ENCODE measurements at places on chromosomes 1 and 21.

DNA sequence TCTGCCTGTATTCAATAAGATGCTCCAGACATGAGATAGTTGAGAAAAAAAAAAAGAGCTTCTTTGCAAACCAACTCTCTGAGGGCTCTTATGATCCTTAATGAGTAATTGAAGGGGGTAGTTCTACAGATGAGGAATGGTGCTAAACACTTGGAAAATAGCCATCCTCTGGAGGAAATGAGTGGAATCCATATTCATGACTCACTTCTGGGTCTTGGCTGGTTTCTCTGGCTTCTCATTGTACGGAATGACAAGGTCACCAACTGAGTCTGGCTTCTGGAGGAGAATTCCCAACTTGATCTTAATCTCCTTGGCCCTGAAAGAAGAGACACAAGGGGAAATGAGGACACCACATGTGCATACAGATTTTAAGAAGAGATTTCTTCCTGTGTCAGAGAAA is 34.7 kb downstream of the RGS5 start:
- no peak for DNase-seq

DNA sequence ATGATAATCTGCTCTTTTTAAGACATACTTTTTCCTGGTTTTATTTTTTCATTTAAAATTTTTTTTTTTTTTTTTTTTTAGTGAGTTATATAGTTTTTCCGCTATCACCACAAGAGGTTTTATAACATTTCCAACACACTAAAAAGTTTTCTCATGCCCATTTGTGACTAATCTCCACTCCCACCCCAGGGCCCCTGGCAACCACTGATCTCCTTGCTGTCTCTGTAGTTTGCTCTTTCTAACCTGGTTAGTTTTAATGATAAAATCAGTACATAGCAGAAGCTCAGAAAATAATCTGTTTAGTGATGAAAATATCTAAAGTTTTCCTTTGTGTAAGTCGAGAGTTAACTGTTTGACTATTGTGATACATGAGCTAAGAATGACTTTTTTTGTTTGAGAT is 41.8 kb downstream of the IARS2 start:
- no peak for DNase-seq

GRCh38 chr21:46438241-46438640 is 20.4 kb upstream of the DIP2A start:
- DNase-seq = no peak

- DNase-seq = no peak
These were observed 664.2 kb downstream of the PTPRC start for GRCh38 chr1:199303035-199303434.

DNA sequence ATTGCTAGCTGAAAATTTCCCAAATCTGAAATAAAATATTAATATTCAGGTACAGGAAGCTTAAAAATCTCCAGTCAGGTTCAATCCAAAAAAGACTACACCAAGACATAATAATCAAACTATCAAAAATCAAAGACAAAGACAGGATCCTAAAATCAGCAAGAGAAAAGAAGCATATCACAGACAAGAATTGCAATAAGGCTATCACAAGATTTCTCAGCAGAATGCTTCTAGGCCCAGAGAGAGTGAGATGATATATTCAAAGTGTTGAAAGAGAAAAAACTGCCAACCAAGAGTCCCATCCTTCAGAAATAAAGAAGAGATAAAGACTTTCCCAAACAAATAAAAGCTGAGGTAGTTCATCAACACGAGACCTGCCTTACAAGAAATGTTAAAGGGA is 5.0 kb upstream of the SELP start:
- no peak for DNase-seq

DNA sequence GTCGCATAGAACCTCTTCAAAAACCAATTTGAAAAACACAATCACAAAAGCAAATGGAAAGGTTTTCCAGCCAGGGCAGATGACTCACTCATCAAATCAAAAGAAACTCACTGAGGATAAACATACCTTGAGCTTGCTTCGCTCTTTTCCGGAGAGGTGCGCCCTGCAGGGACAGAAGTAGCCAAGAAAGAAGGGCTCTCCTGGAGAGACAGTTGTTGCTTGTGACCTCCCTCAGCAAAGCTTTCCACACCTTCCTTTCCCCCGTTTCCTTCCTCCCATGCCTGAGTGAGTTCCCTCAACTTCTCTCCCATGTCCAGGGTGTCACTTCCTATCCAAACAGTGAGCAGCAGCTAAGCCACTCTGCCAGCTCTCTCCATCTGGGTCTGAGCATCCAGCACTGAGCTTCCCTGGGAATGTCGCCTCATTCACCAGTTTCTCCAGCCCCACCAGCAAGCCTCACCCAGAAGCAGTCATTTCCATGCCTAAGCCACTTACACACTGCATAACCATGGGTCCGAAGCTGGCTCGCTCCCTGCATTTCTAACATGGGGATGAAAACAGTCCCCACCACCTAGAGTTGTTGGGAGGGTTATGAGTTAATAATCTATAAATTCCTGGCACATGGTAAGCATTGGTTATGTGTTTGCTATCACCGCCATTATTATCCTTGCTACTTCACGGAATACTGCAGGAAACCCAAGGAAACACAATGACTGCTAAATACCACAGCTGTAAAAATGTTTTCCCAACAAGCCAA is 75.0 kb downstream of the PTPN14 start:
- DNase-seq = no peak

GRCh38 chr1:203217139-203217655 is 12.3 kb downstream of the CHIT1 start:
- no peak for DNase-seq

DNA sequence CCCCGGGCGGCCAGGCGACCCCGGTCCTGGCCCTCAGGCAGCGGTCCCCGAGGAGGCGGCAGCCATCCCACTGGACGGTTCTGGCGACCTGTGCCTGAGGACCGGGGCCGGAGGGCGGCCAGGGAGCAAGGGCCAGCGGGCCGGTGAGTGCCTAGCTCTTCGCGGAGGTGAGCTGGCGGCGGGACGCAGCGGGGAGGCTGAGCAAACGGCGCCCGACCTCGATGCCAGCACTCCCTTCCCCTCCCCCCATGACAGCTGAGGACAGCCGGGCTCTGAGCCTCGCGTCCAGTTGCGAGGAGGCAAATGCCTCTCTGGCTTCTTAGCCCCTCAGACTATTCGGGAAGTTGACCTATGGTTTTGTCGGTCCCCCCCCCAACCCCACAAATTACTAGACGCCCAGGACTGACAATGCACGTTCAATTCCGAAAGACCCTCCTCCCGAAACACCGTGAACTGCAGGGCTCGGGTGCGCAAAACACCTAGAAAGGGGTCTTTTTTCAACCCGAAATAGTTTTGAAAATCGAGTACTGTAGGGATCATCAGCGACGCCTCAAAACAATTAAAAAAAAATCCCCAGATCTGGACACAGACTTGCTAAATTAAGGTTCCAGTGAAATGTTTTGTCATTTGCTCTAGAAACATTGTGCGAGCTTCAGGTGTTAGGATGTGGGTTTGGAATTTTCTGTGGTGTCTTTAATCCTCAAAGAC is 8.3 kb downstream of the CDKN2C start:
- DNase-seq = peak; percentile 44

- no peak for DNase-seq
These were observed 91.9 kb upstream of the KCNK2 start for GRCh38 chr1:214990619-214991018.

GRCh38 chr1:4019147-4019521 is 119.1 kb upstream of the C1orf174 start:
- no peak for DNase-seq

GRCh38 chr1:96588416-96588995 is 133.1 kb upstream of the PTBP2 start:
- DNase-seq = no peak

- peak; percentile 54 for DNase-seq
These were observed 82.2 kb upstream of the BMP8A start for GRCh38 chr1:39409055-39409816.

- no peak for DNase-seq
These were observed 502 bp upstream of the SLC35A3 start for GRCh38 chr1:99969260-99969728.

DNA sequence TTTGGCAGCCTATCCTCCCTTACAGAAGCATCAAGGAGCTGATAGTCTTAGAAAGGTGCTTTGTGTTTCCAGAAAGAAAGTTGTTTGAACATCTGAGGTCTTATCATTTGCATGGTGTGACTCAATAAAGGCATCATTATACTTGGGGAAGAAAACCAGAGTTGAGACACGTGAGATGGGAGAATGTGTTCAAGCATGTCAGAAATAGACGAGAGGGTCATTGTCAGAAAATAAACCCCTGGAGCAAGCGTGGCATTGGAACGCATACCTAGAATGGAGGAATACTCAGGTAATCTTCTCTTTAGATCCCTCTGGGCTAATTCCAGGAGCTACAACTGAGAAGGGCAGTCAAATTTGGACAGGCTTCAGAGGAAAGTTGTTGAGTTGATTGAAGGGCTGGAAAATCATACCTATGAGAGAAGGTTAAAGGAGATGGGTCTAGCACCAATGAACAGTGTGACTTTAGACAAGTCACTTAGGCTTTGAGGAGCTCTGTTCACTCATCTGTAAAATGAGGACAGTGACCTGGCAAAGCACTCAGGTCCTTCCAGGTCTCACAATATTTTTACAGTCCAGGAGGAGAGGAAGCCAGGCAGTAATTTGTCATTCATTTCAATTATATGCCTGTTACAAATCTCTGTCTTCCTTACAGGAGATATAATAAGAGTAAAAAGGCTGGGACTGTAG is 101.3 kb upstream of the C1orf21 start:
- no peak for DNase-seq

GRCh38 chr21:37195059-37195458 is 72.1 kb downstream of the VPS26C start:
- DNase-seq = no peak

GRCh38 chr1:230174041-230174440 is 107.0 kb downstream of the GALNT2 start:
- no peak for DNase-seq

GRCh38 chr1:228922722-228923376 is 187.6 kb downstream of the RHOU start:
- DNase-seq = no peak

- no peak for DNase-seq
These were observed 383.2 kb downstream of the DISC1 start for GRCh38 chr1:232009741-232010140.

DNA sequence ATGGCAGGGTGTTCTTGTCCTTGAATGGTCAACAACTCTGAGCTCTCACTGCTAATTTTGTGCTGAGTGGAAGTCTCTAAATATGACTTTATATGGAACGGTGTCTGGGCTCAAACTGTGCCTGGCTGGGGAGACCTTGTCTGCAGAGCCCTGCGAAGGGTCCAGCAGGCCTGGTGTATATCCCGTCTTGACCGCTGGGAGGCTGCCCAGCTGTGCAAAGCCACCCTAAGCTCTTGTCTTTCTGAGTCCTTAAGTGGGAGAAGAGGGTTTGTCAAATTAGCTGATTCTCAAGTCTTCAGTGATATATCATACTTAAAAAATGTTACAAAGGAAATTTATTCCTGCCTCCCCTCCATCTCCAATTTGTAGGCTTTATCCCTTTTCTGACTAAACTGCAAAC is 198.7 kb downstream of the KCNJ6 start:
- DNase-seq = no peak

DNA sequence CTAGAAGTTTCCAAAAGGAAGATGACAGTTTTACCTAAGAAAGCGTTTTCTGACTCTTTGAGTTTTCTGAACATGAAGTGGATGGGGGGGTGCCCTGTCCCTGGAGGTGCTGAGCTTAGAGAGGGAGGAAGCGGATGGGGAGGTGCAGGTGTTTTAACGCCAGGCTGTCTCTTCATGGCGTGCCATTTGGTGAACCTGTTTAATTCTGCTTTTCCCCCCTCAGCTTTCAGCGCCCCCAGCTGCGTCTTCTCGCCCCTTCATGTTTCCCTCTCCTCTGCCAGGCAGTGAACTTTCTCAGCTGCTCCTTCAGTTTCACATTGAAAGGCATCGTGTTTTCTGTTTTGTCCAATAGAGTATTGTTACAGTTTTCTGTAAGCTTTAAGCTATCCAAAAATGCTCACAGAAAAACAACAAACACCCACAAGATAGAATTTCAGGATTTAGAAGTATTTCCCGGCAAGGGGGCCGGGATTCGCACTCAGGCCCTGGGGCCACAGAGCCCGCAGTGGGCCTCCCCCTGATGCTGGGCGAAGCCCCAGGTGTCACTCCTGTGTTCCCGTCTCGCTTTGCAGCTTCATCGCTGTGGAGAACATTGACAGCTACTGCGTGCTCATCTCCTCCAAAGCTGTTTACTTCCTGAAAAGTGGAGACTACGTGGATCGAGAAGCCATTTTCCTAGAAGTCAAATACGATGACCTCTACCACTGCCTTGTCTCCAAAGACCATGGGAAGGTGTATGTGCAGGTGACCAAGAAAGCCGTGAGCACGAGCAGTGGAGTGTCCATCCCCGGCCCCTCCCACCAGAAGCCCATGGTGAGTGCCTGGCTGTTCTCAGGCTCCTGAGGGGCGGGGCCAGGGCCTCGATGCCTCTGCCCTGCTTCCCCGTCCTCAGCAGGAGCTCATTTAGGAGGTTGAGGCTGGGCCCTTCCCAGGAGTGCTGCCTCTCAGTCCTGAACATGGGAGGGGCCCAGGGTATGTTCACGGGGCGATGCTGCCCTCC is 111.4 kb downstream of the DHRS3 start:
- no peak for DNase-seq

GRCh38 chr1:158687037-158687436 is 522 bp upstream of the SPTA1 start:
- no peak for DNase-seq

- no peak for DNase-seq
These were observed 123.0 kb downstream of the DYRK1A start for GRCh38 chr21:37489553-37489952.

GRCh38 chr1:246338546-246338945 is 168.5 kb downstream of the SMYD3 start:
- DNase-seq = no peak

GRCh38 chr1:113647164-113647563 is 112.1 kb downstream of the PHTF1 start:
- DNase-seq = no peak

GRCh38 chr1:177181280-177181630 is 10.5 kb downstream of the BRINP2 start:
- DNase-seq = peak; percentile 55

- DNase-seq = peak; percentile 14
These were observed 51.6 kb upstream of the HPDL start for GRCh38 chr1:45275054-45275453.

DNA sequence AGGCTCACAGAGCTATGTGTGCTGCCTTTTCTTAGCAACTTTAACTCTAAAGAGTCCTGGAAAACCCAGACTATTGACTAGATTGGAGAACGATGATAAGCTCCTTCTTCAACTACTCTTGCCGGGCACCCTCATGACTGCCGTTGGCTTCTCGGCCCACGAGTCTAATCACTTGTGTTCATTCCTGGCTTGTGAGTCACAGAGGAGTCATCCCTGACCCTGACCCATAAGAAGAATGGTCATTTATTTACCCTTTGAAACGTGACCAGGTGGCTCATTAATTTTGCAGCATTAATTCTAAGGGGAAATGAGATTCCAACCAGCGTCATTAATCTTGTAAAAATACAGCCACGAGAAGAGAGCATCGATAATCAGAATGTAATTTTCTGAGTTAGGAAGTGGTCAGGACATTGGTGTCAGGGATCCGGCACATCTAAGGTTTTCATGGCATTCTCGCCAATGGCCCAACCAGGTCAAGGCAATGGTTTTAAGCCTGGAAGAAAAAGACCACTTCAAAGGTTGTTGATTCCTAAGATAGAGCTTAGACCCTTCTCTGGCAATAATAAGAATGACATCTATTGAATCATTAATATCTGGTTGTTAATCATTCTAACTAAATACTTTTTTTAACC is 183.6 kb upstream of the RUNX1 start:
- DNase-seq = no peak

GRCh38 chr1:5744341-5744740 is 247.9 kb downstream of the NPHP4 start:
- DNase-seq = no peak

All from hippocampal formation (tissue), 2 donors.